ENCODE measurements at places on chromosomes 3 and 15. TPM values are rescaled to one million over a fixed set of nuclear protein-coding genes. Genes with fewer than 3 reads are reported as not detected.

SPINK8 gene
- not detected for total RNA-seq

SLC6A11 gene
- total RNA-seq: not detected

THSD4 gene
- total RNA-seq: 3.1 TPM

BNC1 gene
- total RNA-seq: 0.11 TPM

PLSCR5 gene
- not detected for total RNA-seq

IL17RD gene
- total RNA-seq: 1.8 TPM

GRCh38 chr15:75640483-75641178 lies 607 bp upstream of the IMP3 start:
- no peak for DNase-seq

DNA sequence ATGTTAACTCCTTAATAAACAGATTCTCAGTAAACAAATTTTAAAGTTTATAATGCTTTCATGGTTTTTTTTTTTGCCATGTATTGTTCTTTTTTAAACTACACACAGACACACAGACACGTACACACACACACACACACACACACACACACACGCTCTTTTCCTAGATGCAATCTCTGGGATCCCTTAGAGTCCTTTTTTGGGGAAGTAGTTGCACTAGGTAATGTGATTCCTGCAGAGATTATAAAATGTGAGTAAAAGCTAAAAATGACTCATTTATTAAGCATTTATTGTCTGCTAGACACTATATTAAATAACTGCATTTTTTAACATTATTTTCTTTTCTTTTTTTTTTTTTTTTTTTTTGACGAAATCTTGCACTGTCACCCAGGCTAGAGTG lies 19.9 kb downstream of the NDUFB5 start:
- no peak for DNase-seq

DNA sequence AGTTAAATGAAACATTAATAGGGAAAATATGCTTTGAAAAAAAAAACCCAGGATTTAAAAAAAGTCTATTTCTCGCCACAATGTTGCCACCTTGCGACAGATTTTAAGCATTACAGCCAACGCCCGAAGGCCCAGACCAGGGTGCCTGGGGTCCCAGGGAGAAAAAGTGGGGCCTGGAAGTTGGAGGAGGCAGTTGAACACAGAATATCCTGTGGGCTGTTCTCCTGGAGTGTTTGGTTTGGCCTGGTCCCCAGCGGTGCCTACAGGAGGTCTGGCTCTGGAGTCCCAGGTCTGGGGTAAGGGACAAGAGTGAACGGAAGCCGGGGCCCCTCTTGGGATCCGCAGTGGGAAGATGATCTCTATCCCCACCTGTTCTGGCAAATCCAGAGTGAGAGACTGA lies 3.4 kb downstream of the RNU6-1 start:
- peak; percentile 40 for DNase-seq

DNA sequence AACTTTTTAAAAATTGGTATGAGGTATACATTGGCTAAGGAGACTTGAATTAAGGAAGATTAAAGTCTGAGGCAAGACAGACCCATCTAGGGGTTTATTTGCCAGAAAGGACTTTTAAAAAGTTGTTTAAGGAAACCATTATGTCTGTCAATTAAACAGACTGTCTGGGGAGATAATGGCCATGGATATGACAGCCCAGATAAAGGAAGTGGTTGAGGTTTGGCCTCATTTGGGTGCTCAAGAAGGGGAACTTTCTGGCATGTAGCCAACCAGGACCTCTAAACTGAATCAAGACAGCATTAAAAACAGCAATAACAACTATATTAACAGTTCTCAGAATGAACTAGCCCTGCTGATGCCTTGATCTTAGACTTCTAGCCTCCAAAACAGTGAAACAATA lies 9.9 kb upstream of the CD200R1L start:
- DNase-seq: no peak

DNA sequence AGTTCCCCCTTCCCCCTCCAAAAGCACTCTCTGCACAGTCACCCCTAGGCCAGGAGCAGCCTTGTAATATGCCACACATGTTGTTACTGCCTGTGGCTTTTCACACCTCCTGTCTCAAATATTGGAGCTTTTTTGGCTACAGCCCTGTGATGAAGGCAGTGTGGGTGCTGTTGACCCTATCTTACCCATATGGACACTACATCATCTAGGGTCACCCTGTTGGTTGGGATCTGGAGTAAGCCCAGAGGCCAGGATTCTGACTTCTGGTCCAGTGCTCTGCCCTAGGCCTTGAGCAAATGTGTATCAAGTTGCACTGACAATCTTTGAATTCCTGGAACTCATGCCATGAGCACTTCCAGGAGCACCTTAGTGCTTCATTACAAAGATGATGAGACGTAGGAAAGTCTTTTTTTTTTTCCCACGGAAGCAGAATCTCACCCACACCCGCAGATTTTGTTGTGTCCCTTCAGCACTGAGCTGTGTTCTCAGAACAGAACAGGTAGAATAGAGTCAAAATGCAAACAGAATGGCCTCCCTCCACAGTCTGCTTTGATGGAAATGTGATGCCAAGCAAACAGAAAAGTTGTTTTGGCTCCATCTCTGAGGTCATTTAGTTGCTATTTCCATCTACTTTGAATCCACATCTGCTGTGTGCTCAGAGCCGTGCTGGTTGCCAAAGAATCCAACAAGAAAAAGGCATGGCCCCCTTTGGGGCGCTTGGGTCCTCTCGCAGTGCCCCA lies 49.6 kb downstream of the SMAD3 start:
- DNase-seq: no peak

DNA sequence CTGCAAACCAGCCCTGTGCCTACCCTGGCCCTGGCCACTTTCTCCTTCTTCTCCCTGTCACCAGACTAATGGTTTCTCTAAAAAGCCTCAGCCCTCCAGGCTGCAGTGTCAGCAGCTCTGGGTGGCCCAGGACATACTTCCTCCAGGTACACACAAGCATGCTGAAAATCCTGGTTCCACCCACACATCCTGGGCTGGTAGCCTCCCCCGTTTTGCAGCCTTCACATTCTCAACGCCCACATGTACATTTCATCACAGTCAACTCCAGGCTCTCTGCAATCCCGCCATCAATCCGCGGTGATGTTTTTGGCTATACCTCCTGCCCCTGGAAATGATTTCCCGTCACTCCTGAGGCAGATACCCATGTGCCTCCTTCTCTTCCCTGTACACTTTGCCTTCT lies 59.4 kb downstream of the MAGEF1 start:
- DNase-seq: no peak

DNA sequence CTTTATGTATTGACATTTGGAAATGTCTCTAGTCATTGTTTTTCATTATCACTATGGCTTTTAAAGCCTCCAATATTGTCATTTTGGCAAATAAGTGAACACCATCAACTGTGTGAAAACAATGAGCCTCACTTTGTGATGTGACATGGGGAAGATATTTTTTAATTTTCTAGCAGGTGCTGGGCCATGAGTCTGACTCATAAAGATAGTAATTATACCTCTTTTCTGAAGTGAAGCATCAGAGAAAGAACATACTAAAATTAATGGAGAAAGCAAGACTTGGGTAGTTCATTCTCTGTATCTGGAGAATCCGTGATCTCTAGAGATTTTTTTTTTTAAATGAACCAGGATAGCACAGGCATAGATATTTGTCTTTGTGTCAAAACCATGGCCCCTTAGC lies 100.8 kb downstream of the CCNL1 start:
- no peak for DNase-seq

GRCh38 chr15:48440084-48440483 lies 108.9 kb downstream of the DUT start:
- peak; percentile 48 for DNase-seq

DNA sequence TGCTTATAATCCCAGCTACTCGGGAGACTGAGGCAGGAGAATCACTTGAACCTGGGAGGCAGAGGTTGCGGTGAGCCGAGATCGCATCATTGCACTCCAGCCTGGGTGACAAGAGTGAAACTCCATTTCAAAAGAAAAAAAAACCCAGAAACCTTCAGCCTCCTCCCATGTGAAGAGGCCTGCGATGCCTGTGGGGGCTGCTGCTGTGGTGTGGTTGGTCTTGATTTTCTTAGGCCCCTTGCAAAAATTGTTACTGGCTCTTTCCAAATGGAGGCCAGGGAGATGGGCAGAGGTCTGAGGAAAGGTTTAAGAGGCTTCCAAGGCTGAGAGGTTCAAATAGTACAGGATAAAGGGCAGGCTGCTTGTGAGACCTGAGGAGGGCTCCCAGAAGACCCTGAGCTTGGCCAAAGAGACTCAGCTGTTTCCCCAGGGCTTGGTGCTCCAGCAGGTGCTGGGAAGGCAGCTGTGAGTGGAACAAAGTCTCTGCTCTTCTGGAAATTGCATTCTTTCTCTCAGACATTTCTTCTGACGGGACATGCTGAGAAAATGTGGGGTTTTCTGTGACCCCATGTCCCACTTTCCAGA lies 18.4 kb downstream of the GCSAM start:
- no peak for DNase-seq

DNA sequence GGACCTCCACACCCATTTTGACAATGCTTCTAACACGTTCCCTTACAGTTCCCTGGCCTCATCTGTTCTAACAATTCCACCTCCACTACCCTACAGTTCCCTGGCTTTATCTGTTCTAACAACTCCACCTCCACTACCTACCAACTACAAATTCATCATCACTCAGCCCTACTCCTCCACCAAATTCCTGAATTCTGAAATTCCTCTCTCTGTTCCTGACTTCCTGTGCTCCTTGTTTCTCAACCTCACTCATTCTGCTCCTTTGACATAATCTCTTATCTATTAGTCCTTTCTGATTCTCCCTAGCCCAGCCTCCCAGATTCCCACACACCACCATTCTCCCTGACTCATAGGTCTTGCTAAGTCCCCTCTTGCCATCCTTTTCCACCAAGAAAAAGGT lies 22.5 kb downstream of the UPK1B start:
- DNase-seq: no peak

DNA sequence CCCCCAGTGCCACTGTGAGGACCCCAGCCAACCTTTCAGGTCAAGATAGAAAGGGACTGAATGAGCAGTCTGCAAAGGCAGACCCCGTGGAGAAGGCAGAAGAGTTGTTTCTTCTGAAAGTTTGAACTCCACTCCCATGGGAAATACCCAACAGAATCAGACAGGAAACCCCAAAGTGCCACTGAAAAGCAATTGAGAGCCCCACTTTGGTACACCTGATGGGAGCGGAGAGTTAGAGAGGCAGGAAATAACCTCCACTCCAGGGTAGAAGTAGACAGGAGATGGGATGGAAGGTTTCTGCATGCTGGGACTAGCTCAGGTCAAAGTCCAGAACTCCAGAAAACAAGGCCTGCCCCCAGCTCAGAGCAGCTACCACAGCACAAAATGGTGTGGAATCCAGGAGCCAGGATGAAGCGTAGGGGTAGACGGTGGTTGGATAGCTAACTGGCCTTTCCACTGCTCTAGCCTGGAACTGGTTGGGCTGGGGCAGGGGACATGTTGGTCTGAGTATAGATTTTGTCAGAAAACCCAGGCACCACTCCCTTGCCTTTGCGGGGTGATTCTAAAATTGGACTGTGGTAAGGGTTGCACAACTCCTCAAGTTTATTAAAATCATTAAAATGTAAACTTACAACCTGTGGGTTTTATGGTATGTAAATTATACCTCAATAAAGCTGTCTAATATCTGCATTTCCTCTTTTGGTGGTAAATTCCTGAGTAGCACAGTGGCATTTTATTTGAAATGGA lies 1.9 kb upstream of the RAB43 start:
- no peak for DNase-seq

GRCh38 chr15:99508852-99509251 lies 56.9 kb upstream of the MEF2A start:
- DNase-seq: no peak

GRCh38 chr3:153166206-153166605 lies 4.2 kb downstream of the RAP2B start:
- DNase-seq: no peak

- DNase-seq: no peak
These were observed 282.5 kb upstream of the EPHA3 start for GRCh38 chr3:88824666-88825564.

DNA sequence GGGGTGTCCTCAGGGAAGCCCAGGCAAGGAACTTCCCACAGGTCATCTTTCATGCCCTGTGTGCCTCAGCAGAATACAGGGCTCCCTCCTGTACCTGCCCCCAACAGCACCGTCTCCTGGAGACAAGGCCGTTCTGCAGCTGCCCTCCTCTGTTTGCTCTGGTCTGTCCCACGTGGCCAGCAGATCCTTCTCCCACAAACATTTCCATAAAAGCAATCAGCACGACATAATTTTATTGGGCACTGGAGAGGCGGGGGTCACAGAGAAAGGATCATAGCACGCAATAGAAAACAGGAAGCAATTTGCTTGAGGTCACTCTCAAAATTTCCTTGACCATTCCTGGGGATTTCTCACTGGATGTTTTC lies 29.4 kb downstream of the STARD5 start:
- no peak for DNase-seq

- no peak for DNase-seq
These were observed 22.2 kb downstream of the P2RY1 start for GRCh38 chr3:152857082-152857481.

GRCh38 chr3:184258926-184259325 lies 2.4 kb downstream of the CAMK2N2 start:
- no peak for DNase-seq

- DNase-seq: no peak
These were observed 36.6 kb downstream of the CCDC66 start for GRCh38 chr3:56593455-56594158.

DNA sequence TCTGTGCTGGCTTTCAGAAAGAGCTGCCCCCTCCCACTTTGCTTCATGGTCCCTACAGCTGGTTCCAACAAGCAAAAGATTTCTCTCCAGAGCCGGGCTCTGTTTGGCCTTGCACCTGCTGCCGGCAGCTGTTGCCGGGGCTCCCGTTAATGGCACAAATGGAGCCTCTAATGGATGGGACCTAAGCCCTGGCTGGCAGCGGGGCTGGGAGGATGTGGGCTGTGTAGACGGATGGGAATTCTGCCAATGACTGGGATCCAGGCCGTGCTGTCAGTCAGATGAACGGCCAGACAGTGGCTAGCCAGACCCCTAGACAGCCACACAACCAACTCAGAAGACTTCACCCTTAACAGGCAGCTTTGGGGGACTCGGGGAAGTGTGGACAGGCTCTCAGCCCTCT lies 88.0 kb downstream of the RPLP1 start:
- DNase-seq: peak; percentile 52

- DNase-seq: no peak
These were observed 524 bp upstream of the TOPBP1 start for GRCh38 chr3:133662278-133662651.

GRCh38 chr3:51276046-51276445 lies 109.0 kb upstream of the MANF start:
- DNase-seq: no peak

DNA sequence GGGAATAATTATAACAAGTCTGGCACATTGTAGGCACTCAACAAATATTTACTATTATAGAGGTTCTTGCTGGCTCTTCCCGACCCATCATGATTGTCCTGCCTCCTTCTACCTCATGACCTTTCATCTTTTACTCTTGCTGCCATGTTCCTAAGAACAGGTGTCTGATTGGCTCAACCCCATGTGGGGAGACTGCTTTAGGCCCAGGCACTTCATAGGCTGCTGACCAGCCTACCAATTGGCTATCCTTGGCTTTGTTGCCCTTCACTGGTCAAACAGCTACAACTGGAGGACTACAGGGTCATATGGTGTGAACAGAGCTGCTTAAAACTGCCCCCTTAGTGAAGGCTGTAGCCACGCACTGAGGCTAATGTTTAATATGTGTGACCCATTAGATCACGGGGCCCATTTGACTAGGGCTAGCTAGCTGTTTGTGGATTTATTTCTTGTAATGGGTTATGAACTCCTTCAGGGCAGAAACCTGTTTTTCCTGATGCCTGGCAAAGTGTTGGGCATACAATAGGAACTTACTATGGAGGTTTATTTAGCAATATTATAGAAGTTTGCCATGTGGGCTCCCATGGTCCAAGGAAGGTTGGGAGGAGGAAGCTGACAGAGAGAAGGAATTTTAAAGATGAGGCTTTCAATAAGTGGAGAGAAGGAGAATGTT lies 239.9 kb upstream of the TBC1D5 start:
- DNase-seq: no peak

- DNase-seq: no peak
These were observed 360.4 kb upstream of the ROBO2 start for GRCh38 chr3:76679541-76679940.

Data from psoas muscle (tissue), 8 donors.